ENCODE measurements at places on chromosomes 7 and 10. TPM values are rescaled to one million over a fixed set of nuclear protein-coding genes. Genes with fewer than 3 reads are reported as not detected.

Gene HMX3
- not detected for total RNA-seq

- no peak for DNase-seq
These were observed 114.3 kb upstream of the YAE1 start for GRCh38 chr7:39451901-39452300.

DNA sequence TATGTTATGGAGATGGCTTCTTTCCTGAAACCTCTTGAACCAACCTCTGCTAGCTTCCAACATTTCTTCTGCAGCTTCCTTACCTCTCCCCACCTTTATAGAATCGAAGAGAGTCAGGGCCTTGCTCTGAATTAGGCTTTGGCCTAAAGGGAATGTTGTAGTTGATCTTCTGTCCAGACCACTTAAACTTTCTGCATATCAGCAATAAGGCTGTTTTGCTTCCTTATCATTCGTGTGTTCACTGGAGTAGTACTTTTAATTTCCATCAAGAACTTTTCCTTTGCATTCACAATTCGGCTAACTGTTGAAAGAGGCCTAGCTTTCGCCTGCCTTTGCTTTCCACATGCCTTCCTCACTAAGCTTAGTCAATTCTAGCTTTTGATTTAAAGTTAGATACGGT lies 48.0 kb downstream of the KLHDC10 start:
- no peak for DNase-seq

DNA sequence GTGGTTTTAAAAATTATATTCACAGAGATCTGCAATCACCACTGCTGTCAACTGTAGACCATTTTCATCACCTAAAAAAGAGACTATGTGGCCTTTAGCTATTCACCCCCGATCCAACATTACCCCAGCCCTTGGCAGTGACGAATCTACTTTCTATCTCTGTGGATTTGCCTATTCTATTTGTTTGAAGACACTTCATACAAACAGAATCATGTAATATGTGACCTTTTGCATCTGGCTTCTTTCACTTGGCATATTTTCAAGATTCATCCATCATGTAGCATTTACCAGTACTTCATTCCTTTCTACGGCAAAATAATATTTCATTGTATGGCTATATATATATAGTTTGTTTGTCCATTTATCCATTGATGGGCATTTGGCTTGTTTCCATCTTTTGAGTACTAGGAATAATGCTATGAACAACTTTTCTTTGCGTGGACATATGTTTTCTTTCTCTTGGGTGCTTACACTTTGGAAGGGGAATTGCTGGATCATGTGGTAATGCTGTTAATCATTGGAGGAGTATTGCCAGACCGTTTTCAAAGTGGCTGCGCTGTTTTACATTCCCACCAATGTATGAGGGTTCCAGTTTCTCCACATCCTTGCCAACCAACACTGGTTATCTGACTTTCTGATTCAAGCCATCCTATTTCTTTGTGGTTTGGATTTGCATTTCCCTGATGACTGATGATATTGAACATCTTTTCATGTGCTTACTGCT lies 22.3 kb downstream of the ADAMTS14 start:
- no peak for DNase-seq

- DNase-seq: no peak
These were observed 28.9 kb downstream of the PHYH start for GRCh38 chr10:13270877-13271551.

Gene MAT1A
- 0.60 TPM for total RNA-seq

Data from aorta (tissue), 5 donors.